ENCODE measurements at places on chromosomes 6 and 20.

- DNase-seq: no peak
Measured at GRCh38 chr6:131532580-131533039, 40.4 kb upstream of the ARG1 start.

DNA sequence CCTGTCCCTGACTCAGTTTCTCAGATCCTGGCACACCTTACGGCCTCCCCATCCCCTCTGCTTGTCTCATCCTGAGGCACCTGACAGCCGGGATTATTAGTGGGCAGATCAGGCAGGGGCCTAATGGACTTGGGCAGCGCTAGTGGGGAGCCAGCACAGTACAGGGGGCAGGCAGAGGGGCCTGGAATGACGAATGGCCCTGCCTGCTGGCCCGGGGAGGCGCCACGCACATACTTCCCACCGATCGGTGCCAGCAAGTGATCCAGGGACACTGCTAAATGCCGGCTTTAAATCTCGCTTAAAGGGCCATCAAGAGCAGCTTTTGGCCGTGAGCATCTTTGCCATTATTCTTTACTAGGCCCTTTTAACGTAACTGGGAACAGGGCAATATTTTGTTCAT lies 188.4 kb downstream of the DHX35 start:
- no peak for DNase-seq

- DNase-seq: no peak
Measured at GRCh38 chr20:50146214-50146613, 7.3 kb downstream of the PEDS1 start.

DNA sequence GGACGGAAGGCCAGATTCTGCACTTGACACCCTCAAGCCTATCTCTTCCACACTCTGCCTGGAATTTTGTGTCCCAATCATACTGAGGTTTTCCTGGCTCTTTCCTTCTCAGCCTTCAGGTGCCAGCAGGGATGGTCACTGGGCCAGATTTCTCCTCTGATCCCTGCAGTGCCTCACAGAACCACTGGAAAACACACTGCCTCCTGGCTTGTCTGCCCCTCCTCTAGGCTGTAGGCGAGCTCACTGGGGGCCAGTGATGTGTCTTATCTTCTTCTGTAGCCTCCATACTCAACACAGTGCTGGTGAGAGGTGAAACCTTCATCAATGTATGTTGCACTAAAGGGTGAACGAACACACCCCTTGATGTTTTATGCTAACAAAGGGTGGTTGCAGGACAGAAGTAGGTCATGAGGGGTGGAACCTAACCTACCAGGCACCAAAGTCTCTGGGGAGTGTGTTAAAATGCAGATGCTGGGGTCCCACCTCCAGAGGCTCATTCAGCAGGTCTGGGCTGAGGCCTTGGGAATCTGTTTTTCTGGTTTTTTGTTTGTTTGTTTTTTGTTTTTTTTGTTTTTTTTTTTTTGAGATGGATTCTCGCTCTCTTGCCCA lies 80.3 kb downstream of the CDH26 start:
- no peak for DNase-seq

DNA sequence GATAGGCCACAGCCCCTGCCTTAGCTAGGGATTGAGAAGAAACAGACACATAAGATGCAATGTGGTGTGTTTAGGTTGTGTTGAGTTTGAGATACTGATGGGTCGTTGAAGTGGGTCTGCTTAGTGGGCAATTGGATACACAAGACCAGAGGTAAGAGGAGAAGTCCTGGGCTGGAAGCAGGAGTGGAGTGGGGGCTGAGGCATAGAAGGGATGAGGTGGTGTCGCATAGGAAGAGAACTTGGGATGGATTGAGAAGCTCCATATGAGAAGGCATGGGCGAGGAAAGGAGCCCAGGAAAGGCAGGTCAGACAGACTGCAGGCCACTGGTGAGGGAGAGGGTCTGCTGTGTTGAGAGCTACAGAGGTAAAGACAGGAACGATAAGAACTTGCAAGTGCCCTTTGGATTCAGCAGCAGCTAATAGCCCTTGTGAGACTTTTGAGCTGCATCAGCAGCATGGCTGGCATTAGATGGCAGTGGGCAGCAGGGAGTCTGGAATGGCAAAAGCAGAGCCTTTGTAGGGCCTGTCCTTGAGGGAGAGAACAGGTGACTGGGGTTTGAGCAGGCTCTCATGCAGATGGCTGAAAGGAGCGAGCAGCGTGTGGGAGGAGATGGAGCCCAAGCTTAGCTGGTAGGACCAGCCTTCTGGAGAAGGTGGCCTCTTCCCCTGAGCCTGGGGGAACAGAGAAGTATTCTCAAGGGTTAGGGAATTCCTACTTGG lies 33.2 kb downstream of the PLCG1 start:
- DNase-seq: no peak

GRCh38 chr6:6604566-6604965 lies 16.0 kb downstream of the LY86 start:
- no peak for DNase-seq

GRCh38 chr20:49424536-49424935 lies 57.9 kb downstream of the KCNB1 start:
- no peak for DNase-seq

GRCh38 chr20:56368351-56369134 lies 9.8 kb downstream of the FAM210B start:
- DNase-seq: no peak

DNA sequence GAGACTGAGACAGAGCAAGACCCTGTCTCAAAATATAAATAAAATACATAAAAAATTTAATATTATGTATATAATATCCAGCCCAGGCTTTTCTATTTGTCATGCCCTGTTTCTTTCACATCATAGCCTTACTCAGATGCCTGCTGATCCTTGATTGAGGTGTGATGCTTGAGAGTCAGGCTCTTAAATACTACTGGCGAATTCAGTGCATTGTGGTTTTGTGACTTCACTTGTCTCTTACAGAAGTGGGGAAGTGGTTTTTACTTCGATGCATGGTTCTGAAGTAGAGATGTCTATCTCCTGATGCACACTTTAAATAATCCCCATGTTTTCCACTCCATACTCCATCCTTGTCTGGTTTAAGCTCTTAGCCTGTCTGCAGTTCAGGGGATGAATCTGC lies 29.1 kb downstream of the ASXL1 start:
- peak; percentile 88 for DNase-seq

DNA sequence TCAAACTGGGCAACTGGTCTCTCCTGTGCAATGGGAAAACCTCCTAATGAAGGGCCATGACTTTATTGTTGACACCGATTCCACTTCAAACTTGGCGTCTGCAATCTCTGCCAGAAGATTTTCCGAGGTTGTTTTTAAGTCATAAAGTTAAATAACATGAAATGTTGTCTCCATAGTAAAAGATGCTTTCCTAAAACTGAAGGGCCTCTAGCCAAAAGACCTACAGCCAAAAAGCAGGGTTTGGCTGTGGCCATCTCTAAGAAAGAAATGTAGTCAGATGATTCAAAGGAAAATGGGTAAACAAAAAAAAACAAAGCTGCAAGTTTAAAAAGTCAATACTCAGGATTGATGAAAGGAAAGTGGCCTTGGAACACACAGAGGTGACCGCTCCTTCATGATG lies 14.1 kb downstream of the CD93 start:
- no peak for DNase-seq

GRCh38 chr6:170018422-170018935 lies 267.1 kb downstream of the ERMARD start:
- no peak for DNase-seq

GRCh38 chr6:144952456-144953240 lies 667.5 kb downstream of the UTRN start:
- no peak for DNase-seq

DNA sequence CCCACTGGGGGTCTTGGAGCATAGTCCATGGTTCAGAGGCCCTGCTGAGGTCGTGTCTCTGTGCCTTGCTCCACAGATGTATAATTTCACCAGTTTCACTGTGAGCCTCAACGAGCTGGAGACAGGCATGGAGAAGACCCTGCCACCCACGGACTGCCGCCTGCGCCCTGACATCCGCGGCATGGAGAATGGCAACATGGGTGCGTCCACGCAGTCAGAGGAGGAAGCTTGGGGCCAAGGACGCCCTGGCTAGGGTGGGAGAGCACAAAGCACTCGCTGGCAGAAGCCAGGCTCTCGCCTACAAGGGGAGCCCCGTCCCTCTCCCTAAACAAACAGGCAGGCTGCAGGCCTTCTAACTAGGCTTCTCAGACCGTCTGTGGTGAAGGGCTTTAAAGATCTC lies 13.7 kb upstream of the ADRM1 start:
- DNase-seq: no peak

- no peak for DNase-seq
Measured at GRCh38 chr6:153623496-153623895, 415.5 kb upstream of the OPRM1 start.

GRCh38 chr20:57000441-57000968 lies 265.9 kb downstream of the BMP7 start:
- no peak for DNase-seq

GRCh38 chr6:98352348-98352747 lies 482.0 kb upstream of the POU3F2 start:
- DNase-seq: no peak

Measured in OCI-M1 (cell line).